ENCODE measurements at places on chromosomes 7 and 10. TPM values are rescaled to one million over a fixed set of nuclear protein-coding genes. Genes with fewer than 3 reads are reported as not detected.
A peak's percentile ranks its signal among the peaks of the same experiment; 100 is the strongest.

DNA sequence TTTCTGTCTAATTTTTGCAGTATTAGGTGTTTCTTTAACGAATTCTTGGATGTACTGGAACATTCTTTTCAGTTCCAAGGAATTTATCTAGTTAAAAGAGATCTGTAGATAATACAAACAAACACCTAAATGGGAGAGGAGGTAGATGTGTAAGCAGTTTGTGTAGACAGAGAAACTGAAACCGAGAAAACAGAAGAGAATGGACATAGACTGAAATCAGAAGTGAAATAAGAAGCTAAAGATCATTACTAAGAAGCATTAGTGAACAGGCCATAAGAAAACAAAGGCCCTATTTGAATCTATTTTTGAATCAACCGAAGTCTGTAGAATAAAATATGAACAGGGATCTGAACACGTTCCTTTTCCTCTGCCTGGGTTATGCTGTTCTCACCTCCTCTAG lies 26.5 kb upstream of the TMEM229A start:
- no peaks in the 10 kb centered on the region for H3K4me1 ChIP-seq
- no peak overlapping the region for H3K4me3 ChIP-seq
- DNase-seq: no peak
- no peaks in the 10 kb centered on the region for H3K36me3 ChIP-seq

Gene ANXA8
- total RNA-seq: 15.0 TPM

- DNase-seq: peak; percentile 29
- H3K4me1 ChIP-seq: no peaks in the 10 kb centered on the region
- no peak overlapping the region for H3K4me3 ChIP-seq
- H3K36me3 ChIP-seq: no peaks in the 10 kb centered on the region
Observed at GRCh38 chr7:95155965-95156364, 168.4 kb downstream of the PON1 start.

DNA sequence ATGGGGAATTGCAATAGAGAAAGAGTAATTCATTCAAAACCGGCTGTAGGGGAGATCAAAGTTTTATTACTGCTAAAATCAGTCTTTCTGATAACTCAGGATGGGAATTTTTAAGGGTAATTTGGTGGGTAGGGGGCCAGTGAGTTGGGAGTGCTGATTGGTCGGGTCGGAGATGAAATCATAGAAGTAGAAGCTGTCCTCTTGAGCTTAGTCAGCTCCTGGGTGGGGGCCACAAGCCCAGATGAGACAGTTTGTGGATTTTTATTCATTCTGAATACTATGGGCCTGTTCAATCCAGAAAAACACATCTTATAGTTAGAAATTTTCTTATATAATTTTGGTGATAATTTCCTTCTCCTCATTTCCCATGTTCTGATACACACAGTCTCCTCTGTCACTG lies 25.4 kb downstream of the CALD1 start:
- no peak for DNase-seq
- no peaks in the 10 kb centered on the region for H3K36me3 ChIP-seq
- no peaks in the 10 kb centered on the region for H3K27me3 ChIP-seq
- no peaks in the 10 kb centered on the region for H3K4me1 ChIP-seq
- no peak overlapping the region for H3K4me3 ChIP-seq

Gene ASB10
- total RNA-seq: not detected

- H3K36me3 ChIP-seq: no peaks in the 10 kb centered on the region
- H3K4me3 ChIP-seq: no peak overlapping the region
- no peaks in the 10 kb centered on the region for H3K4me1 ChIP-seq
- H3K27me3 ChIP-seq: no peaks in the 10 kb centered on the region
- H3K27ac ChIP-seq: no peak overlapping the region
Observed at GRCh38 chr7:40850017-40850416, 715.2 kb downstream of the SUGCT start.

Gene CNPY1
- not detected for total RNA-seq

Gene KAZALD1
- total RNA-seq: 9.9 TPM

GRCh38 chr10:117944676-117945447 lies 101.9 kb downstream of the RAB11FIP2 start:
- no peaks in the 10 kb centered on the region for H3K27me3 ChIP-seq
- H3K4me3 ChIP-seq: no peak overlapping the region
